Esophagus squamous epithelium (tissue), 5 donors: ENCODE measurements at places on chromosomes 3 and 15.

DNA sequence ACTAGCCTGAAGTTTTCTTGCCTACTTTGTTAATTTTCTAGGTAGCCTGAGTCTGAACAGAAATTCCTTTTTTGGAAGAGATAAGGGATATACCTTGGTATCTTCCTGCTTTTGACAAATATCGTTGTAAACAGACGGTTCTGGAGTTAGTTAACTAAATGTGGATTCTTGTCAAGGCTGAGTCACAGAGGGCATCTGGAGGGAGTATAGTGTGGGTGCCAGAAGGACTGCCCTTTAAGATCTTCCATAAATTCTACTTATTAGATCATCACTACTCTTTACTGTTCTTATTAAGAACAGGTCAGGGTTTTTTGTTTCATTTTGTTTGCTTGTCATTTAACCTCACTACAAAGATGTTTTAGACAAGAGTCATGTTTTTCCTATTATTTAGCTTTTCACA, 125.3 kb upstream of the SKOR1 start:
- no peak for DNase-seq

DNA sequence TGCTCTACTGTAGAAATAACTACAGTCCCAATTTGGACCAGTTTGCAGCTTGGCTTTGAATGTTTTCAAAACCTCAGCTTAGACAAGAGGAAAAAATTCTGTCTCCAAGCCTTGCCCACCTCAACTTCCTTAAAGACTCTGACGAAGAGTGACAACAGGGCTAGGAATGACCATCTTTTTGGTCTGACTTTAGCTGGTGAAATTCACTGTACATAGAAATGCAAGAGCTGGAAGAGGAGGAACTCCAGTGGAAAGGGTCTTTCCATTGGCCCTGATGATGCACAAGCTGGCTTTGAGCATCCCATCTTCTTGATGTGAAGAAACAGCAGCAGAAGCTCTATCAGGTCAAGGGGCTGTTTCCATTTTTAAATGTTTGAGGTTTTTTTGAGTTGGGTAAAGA, 22.7 kb upstream of the SH3BP5 start:
- DNase-seq = no peak

- DNase-seq = no peak
Observed at GRCh38 chr15:65076486-65077290, at the start of gene KBTBD13. Gene KBTBD13, plus strand, starts transcription at chr15:65076746. Its CDS starts 70 bp downstream, at chr15:65076816.

DNA sequence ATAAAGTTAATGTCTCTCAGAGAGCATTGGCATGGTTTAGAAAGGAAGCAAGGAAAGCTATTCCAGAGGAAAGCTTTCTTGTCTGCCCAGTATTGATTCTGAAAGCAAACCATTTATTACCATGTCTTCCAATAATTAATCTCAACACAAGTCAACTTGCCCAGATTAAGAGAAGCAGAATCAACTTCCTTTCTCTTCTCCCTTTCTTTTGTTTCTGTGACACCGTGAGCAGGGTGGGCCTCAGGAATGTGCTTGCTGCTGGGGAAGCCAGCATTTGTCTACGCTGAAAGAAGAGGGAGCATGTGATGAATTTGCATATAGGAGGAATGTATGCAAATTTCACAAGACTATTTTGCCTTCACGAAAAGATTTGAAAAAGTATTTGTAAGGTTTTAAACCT, 368.6 kb upstream of the ROPN1 start:
- DNase-seq = no peak

- DNase-seq = no peak
Observed at GRCh38 chr15:66503780-66504562, 684 bp downstream of the RPL4 start.

- DNase-seq = no peak
Observed at GRCh38 chr3:55012091-55012490, 84.2 kb upstream of the LRTM1 start.

GRCh38 chr3:50338965-50339364, 1.7 kb downstream of the RASSF1 start:
- DNase-seq = no peak

DNA sequence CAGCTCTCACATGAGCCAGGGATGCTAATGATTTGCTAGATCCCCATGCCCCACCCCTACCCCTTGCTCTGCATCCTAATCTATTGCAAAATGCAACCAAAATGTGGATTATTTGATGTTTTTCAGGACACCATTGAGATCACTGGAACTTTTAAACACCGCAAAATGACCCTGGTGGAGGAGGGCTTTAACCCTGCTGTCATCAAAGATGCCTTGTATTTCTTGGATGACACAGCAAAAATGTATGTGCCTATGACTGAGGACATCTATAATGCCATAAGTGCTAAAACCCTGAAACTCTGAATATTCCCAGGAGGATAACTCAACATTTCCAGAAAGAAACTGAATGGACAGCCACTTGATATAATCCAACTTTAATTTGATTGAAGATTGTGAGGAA, 29.7 kb downstream of the HDC start:
- no peak for DNase-seq

DNA sequence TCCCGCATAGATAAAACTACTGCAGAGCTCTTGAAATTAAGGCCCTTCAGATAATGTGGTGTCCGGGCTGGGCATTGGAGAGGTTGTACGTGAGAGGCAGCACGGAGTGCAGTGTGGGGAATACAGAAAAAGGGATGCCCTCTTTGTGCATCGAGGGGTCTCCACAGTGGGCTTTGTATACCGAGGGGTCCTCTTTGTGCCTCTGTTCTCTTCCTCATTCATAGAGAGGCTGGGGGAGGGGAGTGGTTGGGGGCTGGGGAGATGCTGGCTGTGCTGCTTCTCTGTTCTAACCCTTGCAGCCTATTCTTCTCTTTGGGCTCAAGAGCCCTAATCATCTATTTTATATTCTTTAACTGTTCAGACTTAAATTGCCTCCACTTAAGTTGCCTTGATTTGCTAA, 74.3 kb upstream of the NDN start:
- no peak for DNase-seq

- no peak for DNase-seq
Observed at GRCh38 chr3:71051893-71052687, 531.4 kb downstream of the FOXP1 start.

- no peak for DNase-seq
Observed at GRCh38 chr3:53885239-53885638, 3.3 kb upstream of the ACTR8 start.

DNA sequence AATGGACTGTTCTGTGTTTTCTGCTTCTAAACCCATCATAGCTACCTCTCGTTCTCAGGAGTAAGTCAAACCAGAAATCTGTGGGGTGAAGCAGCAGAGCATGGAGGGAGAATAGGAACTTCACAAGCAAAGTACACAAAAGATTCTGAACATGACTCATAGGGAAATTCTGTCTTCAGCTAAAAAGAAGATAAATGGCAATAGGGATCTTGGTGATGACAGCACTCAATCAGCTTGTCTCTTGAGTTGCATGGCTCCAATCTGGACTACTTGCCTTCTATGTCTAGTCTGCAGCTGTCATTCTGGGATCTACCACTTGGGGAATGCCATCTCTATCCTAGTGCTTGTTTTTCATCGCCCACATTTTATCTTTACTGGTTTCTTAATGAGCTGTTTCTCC, 13.5 kb upstream of the GRAMD1C start:
- DNase-seq = no peak

- no peak for DNase-seq
Observed at GRCh38 chr3:146404436-146404835, 64.9 kb downstream of the PLSCR2 start.

- no peak for DNase-seq
Observed at GRCh38 chr3:62823461-62824050, 51.7 kb downstream of the CADPS start.

GRCh38 chr3:10319251-10319650, 1.7 kb downstream of the SEC13 start:
- no peak for DNase-seq

- no peak for DNase-seq
Observed at GRCh38 chr3:44396200-44397171, 57.9 kb downstream of the TCAIM start.

DNA sequence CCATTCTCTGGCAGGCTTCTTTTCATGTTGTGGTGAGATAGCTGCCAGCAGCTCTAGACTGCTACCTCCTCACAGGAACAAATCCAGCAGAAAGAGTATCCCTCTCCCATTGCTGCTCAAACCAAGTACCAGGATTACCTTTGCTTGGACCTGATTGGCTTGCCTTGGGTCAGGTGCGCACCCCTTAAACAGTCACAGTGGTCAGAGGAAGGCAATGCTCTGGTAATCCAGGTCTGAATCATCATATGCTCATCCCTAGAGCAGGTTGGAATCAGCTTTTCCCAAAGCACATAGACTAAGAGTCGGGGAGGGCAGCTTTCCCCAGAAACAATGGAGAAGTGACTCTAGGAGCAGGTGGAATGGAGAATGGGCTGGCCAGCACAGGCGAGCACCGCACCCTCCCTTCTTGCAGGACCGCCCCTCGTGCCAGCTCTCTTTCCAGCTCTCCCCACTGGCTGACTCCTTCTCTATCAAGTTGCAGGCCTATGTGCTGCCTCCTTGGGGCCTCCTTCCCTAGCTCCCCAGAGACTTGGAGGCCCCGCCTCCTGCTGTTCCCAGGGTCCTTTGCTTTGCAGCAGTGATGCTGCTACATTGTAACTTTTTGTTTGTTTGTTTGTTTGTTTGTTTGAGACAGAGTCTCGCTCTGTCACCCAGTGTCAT, 29.9 kb upstream of the ADPGK start:
- no peak for DNase-seq

GRCh38 chr3:852033-852432, 240.8 kb upstream of the CNTN6 start:
- no peak for DNase-seq

GRCh38 chr15:62287066-62287857, 122.2 kb upstream of the C2CD4B start:
- DNase-seq = no peak

GRCh38 chr15:57376696-57377477, 582 bp downstream of the CGNL1 start:
- DNase-seq = no peak

- no peak for DNase-seq
Observed at GRCh38 chr3:196931828-196932587, 10.3 kb downstream of the NCBP2 start.

DNA sequence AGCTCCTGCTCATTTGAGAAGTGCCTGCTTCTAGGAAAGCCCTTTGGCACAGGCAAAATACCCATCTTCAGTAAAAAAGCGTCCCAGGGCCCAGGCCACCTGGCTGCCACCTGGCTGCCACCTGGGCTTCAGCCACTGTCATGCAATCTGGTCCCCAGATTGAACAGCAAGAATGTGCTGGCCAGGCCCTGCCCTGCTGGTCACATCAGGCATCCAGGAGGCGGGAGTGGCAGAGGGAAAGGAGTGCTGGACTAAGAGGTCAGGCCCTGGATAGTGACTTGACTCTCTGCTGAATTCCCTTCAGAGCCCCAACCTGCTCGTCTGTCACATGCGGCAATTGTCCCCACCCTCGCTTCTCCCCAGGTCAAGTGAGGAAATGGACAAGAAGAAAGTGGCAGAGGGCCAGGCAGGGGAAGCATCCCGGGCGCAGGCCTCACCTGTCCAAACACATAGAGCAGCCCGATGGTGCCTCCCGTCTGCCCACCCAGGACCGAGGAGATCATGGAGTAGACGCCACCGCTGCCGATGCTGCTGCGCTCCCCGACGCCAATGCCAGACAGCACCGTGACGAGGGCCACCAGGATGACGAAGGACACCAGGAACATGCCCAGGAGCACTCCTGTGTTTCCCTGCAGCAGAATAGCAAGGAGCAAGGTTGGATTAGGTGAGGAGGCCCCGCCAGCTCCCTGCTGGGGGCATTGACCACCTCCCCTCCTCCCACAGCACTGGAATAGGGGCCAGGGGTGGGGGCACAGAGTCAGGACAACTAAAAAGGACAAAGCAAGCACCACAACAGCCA, 25.5 kb downstream of the SLC12A8 start:
- DNase-seq = no peak

DNA sequence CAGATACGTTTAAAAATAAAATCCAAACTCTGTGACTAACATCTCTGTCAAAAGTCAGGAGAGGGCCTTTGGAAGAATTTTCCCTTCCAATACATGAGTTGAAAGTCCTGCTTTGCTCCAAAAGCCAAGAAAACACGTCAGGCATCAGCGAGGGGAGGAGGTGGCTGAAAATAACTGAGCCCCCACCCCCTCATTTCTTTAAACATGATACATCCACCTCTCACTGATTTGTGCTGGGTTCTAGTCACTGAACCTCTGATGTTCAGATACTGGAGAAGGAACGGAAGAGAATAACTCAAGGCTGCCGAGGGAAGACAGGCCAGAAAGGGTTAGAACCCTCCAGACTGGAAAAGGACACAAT, 9.4 kb upstream of the SEMA5B start:
- no peak for DNase-seq

- no peak for DNase-seq
Observed at GRCh38 chr3:128447561-128448013, 19.1 kb downstream of the DNAJB8 start.

- DNase-seq = no peak
Observed at GRCh38 chr15:55740359-55740878, 2.5 kb downstream of the PRTG start.

- no peak for DNase-seq
Observed at GRCh38 chr3:48215876-48216275, 7.4 kb upstream of the CAMP start.

DNA sequence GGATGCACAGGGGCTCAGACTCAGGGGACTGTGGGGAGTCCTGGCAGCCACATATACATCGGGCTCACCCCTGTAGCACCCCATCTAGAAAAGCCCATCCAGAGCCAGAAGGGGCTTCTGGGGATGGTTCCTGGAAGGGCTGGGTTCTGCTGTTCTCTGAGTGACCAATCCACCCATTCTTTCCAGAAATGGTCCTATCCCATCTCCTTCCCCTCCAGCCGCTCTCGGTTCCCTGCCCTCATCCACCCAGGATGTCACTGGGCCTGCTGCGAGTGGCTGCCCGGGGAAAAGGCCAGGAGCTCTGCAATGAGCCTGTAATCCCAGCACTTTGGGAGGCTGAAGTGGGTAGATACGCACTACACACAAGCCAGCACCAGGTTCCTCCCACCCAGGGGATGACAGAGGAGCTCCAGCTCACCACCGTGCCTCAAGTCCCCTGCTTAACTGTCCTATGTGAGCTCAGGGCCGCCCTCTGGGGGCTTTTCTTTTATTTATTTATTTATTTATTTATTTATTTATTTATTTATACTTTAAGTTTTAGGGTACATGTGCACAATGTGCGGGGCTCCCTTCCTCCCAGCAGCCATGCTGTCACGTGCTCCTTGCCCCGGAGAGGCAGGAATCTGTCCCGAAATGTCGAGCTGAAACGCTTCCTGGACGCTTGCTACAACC, 13.6 kb upstream of the CSK start:
- no peak for DNase-seq

- DNase-seq = no peak
Observed at GRCh38 chr3:13652728-13653127, 103.8 kb downstream of the FBLN2 start.

DNA sequence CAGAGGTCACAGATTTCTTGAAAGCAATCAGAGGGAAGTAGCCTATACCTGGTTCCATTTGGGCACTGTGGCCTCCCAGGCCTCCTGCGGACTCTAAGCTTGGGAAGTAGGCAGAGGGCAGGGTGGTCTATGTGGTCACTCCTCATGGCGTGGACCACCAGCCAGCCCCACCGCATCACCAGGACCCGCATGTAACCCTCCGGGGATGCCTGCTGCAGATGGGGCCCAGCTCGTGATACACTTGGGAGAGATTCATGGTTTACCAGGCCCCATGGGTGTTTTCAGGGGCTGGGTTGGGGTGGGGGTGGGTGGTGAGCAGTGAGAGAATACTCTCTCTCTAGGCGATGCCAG, 123.7 kb downstream of the ASB7 start:
- no peak for DNase-seq

- DNase-seq = no peak
Observed at GRCh38 chr3:147391781-147392624, 14.3 kb downstream of the ZIC4 start.

GRCh38 chr3:11236588-11237461, 35.4 kb upstream of the ATG7 start:
- no peak for DNase-seq

GRCh38 chr15:25684521-25685431, 178.4 kb downstream of the ATP10A start:
- no peak for DNase-seq
